ENCODE measurements at places on chromosomes 16 and 17. TPM values are rescaled to one million over a fixed set of nuclear protein-coding genes. Genes with fewer than 3 reads are reported as not detected.

The KRT40 gene
- total RNA-seq, result not detected

The CDT1 gene
- 7.8 TPM for total RNA-seq

The SAMD14 gene
- total RNA-seq, result 8.7 TPM

The IRX6 gene
- not detected for total RNA-seq

The GPR139 gene
- total RNA-seq, result not detected

The SMIM36 gene
- not detected for total RNA-seq

The WNT3 gene
- total RNA-seq, result 1.7 TPM

The MATCAP1 gene
- total RNA-seq, result 50.9 TPM

The KATNIP gene
- 10.0 TPM for total RNA-seq

The IL21R gene
- not detected for total RNA-seq

The NPIPB6 gene
- total RNA-seq, result 1.3 TPM

The TNK1 gene
- total RNA-seq, result 4.0 TPM

The NSRP1 gene
- 13.1 TPM for total RNA-seq

The TNFSF13 gene
- total RNA-seq, result 0.37 TPM

The HOXB6 gene
- total RNA-seq, result not detected

The YPEL3 gene
- total RNA-seq, result 30.7 TPM

The CCL14 gene
- not detected for total RNA-seq

The OR3A3 gene
- total RNA-seq, result not detected

The CPNE7 gene
- 21.1 TPM for total RNA-seq

The CX3CL1 gene
- total RNA-seq, result 0.96 TPM

The KCNH4 gene
- total RNA-seq, result not detected

The TBX6 gene
- 0.39 TPM for total RNA-seq

The RNF222 gene
- total RNA-seq, result not detected

The GLG1 gene
- total RNA-seq, result 117 TPM

The QPRT gene
- total RNA-seq, result 112 TPM

The C17orf50 gene
- total RNA-seq, result not detected

The HS3ST2 gene
- not detected for total RNA-seq

The YBX2 gene
- total RNA-seq, result 9.1 TPM
